NCI-H2081 (cell line): ENCODE measurements at places on chromosomes 13 and 19.

DNA sequence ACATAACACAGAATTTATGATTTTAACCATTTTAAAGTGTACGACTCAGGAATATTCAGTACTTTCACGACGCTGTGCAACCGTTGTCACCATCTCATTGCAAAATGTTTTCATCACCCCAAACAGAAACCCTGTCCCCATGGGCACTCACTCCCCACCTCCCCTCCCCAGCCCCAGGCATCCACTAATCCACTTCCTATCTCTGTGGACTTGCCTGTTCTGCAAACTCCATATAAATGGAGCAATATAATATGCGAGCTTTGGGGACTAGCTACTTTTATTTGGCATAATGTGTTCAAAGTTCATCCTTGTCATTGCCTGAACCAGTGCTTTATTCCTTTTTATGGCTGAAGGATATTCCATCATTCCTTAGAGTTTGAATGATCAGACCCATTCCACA lies 7.3 kb upstream of the INSR start:
- DNase-seq = no peak

DNA sequence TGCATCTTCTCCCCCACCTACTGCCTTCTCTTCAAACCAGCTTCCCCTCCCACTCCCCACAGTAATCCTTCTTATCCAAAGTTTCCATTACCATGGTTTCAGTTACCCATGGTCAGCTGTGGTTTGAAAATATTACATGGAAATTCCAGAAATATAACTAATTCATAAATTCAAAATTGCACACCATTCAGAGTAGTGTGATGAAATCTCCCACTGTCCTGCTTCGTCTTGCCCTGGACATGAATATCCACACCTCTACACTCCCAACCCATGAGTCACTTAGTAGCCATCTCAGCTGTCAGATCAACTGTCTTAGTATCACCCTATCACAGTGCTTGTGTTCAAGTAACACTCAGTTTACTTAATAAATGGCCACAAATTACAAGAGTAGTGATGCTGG lies 3.8 kb upstream of the KCTD12 start:
- DNase-seq = no peak

DNA sequence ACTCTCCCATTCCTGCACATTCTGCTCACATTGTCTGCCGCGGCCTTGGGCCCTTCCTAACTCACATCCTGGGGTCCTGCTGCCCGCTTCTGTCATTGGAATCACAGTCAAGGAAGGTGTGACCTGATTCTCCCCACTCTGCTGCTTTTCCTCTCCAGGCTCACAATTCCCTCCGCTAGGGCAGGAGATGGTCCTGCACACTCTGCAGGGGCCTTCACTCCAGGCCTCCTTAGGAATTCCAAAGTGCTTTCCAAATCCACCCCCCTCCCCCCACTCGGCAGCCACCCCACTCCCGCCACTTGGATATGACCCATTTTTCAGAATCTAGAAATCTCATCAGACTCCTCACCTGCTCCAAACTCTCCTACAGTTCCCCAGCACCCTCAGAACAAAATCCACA lies 3.1 kb upstream of the SLC5A5 start:
- DNase-seq = no peak

DNA sequence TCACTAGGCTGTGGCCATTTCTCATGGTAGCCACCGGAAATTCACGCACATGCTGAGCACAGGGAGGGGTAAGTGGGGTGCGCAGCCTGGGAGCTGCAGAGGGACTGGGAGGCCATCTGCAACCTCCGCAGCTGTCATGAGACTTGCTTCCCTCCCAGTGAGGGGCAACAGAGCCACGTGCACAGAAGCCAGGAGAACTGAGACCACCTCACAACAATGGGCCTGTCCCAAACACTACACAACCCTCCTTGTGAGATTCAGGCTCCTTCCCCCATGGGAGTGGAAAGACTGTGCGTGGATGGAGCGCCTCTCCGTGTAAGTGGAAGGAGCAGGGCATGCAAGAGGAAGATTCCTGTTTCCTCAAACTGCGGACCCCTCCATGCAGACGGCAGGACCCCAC lies 8.8 kb downstream of the C3 start:
- no peak for DNase-seq

GRCh38 chr13:79382545-79383275 lies 23.3 kb downstream of the RBM26 start:
- DNase-seq = peak; percentile 26

DNA sequence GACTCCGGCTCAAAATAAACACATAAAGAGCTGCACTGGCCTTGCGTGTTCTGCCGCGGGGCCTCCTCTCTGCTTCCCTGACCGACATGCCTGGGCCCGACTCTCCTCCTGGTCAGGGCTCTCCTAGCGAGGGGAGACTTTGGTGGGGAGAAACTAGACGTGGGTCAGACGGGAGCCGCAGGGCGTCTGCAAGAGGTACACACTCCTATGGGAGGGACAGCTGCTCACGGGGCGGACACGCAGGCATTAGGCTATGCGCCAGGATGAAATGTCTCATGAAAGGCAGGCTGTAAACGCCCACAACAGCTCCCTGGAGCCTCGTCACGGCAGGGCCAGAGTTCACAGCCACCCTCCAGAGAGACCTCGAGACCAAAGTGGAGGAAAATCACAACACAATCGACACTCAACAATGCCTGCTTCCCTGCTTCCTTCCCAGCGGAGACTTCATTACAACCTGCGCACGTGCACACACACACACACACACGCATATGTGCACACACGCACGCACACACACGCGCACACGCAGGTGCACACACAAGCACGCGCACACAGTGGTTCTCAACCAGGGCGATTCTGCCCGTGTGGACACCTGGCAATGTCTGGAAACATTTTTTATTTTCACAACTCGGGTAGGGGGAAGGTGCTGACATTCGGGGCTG lies 5.8 kb downstream of the SLC39A3 start:
- peak; percentile 30 for DNase-seq

- no peak for DNase-seq
Observed at GRCh38 chr13:76523740-76524340, 362.4 kb downstream of the KCTD12 start.

DNA sequence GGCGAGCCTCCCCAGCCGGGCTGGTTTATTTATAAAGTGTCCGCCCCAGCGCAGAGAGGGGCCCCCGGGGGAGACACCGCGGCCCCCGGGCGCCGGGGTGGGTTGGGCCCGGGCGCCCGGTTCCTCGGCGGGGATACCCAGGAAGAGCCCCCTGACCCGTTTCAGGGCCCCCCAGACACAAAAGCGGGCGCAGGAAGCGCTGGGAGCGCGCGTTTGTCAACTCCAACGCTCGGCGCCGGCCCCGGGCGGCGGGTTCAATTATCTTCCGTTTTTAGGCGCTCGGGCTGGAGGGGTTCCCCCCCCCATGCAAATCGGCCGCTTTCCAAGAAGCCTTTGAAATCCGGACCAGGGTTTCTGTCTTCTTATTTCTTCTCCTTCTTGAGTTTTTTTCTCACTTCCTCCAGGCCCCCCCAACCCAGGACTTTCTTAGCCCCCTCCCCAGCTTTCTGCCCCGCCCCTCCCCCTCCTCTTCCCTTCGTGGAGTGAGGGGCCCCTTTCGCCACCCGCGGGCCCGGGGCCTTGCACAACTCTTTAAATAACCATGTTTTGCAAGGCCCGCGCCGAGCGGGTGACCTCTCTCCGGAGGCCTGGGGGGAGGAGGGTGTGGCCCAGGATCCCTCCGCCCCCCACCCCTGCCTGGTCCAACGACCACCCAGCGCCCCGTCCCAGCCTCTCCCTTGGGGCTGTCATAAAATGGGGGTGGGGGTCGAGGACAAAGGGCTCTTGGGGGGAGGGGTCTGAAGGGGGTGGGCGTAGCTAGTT lies 935 bp downstream of the ARID3A start:
- peak; percentile 26 for DNase-seq

DNA sequence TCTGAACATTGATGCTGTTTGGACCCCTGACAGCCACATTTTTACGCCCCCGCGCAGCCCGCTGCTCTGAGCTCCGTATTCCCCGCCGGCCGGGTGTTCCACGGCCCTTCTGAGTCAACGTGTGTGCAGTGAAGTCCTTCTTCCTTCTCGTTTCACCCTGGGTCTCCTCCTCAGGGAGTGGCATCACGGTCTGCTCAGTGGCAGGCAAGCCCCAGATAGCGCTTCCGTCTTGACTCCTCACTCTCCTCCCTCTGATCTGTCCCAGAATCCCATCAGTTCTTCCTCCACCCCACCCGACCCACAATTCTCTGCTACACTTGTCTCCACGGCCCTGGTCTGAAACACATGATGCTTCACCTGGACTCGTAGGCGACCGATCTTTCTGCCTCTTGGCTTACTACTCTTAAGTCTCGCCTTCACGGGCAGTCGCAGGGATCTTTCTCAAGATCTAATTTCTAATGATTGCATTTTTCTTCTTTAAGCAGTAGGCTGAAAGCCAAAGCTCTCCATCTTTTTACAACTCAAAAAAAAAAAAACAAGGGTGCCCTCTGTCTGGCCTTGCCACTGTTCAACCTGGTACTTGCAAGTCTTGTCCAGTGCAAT lies 33.9 kb downstream of the CCNE1 start:
- no peak for DNase-seq

DNA sequence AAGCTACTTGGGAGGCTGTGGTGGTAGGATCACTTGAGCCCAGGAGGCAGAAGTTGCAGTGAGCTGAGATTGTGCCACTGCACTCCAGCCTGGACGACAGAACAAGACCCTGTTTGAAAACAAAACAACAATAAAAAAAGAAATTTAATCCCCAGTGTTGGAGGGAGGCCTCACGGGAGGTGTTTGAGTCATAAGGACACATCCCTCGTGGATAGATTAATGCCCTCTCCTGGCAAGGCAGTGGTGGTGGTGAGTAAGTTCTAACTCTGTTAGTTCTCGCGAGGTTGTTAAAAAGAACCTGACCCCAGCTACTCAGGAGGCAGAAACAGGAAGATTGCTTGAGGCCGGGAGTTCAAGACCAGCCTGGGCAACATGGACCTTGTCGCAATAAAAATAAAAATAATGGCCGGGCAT lies 27.6 kb upstream of the SIN3B start:
- no peak for DNase-seq

GRCh38 chr19:33785795-33786194 lies 10.9 kb upstream of the KCTD15 start:
- no peak for DNase-seq
